ENCODE measurements at places on chromosomes 2 and 18. TPM values are rescaled to one million over a fixed set of nuclear protein-coding genes. Genes with fewer than 3 reads are reported as not detected.

- no peaks in the 10 kb centered on the region for H3K36me3 ChIP-seq
- no peak for DNase-seq
- H3K27ac ChIP-seq: no peak overlapping the region
- H3K4me1 ChIP-seq: no peaks in the 10 kb centered on the region
Measured at GRCh38 chr2:226325526-226325925, 474.1 kb downstream of the IRS1 start.

DNA sequence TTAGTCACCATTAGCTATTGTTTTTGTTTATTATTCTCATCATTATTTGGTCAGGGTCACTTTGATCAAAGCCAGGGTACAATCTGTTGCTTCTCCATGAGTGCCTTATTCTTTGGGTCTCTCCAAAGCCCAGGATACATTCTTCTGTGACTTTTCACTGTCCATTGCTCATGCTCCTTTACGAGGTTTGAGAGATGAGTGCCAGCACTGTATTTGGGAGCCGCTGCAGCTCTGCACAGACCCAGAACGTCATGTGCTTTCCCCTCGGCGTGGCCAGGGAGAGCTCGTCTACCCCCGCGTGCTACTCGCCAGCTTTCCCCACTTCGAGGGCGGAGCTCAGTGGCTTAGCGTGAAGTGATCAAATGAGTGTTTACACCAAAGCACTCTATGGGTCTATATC is 123.7 kb downstream of the COL6A3 start:
- H3K4me1 ChIP-seq: peaks cover 25% of the 10 kb centered on the region
- no peaks in the 10 kb centered on the region for H3K27me3 ChIP-seq
- no peak overlapping the region for H3K4me3 ChIP-seq
- no peaks in the 10 kb centered on the region for H3K36me3 ChIP-seq
- H3K27ac ChIP-seq: peak overlapping the region; percentile 96

DNA sequence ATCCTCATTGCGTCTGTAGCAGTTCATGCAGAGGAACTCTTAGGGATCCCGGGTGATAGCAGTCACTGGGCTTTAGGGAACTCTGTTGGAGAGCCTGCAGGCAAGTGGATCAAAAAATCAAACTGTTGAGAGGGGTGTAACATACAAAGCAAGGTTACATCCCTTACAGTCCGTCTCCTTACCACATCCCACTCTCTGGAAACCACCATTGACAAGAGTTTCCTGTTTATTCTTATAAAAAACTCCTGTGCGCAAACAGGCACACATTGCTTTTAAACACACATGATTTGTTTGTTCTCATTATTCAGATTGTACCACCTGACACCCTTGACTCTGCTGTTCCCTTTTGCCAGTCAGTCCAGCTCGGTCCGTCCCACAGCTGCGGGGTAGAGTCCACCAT is 137.7 kb downstream of the LTBP1 start:
- DNase-seq: no peak
- no peaks in the 10 kb centered on the region for H3K27me3 ChIP-seq
- no peak overlapping the region for H3K27ac ChIP-seq
- H3K36me3 ChIP-seq: no peaks in the 10 kb centered on the region

GRCh38 chr2:7205151-7205830 is 288.1 kb downstream of the RNF144A start:
- no peaks in the 10 kb centered on the region for H3K36me3 ChIP-seq
- H3K27ac ChIP-seq: no peak overlapping the region
- no peak for DNase-seq
- H3K4me1 ChIP-seq: peaks cover 4% of the 10 kb centered on the region
- no peak overlapping the region for H3K4me3 ChIP-seq

DNA sequence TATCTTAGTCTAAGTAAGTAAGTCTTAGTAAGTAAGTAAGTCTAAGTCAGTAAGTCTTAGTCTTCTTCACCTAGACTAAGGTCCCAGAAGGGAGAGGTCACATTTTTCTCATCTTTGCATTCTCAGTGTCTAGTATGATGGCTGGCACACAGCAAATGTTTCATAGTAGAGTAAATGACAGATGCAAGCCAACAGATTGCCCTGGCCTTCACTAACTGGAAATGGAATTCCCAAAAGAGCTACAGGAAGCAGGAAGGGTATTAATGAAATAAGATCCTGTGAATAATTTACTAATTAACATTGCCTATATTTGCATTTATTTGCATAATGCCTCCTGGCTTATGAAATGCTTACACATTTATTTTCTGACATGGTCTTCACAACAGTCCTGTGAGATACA is 221.6 kb downstream of the RAD51AP2 start:
- no peak for DNase-seq
- no peak overlapping the region for H3K4me3 ChIP-seq
- no peak overlapping the region for H3K27ac ChIP-seq
- H3K36me3 ChIP-seq: no peaks in the 10 kb centered on the region

GRCh38 chr2:172249986-172250385 is 147.3 kb upstream of the DLX2 start:
- H3K27ac ChIP-seq: peak overlapping the region; percentile 77
- peak; percentile 93 for DNase-seq
- no peak overlapping the region for H3K4me3 ChIP-seq

- no peaks in the 10 kb centered on the region for H3K27me3 ChIP-seq
- no peaks in the 10 kb centered on the region for H3K36me3 ChIP-seq
- no peak overlapping the region for H3K27ac ChIP-seq
- H3K4me1 ChIP-seq: no peaks in the 10 kb centered on the region
Measured at GRCh38 chr18:79869591-79870300, 72.0 kb downstream of the KCNG2 start.

DNA sequence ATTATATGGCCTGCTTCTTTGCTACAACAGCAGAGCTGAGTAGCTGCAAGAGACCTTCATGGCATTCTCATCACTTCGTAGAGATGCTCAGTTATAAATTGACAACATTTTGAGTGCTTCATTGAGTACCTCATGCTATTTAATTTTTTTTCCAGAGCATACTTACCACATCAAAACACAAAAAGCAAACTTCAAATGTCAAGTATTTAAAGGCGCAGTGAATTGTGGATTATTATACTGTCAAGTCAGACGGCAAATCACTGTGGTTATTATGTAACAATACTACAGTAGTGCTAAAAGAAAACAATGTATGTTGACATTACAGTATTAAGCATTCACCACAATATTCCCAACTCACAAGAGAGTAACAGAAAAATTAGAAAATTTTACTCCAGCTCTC is 12.5 kb downstream of the ZC3H8 start:
- no peaks in the 10 kb centered on the region for H3K4me1 ChIP-seq
- H3K27me3 ChIP-seq: no peaks in the 10 kb centered on the region
- H3K27ac ChIP-seq: no peak overlapping the region
- H3K4me3 ChIP-seq: no peak overlapping the region
- DNase-seq: no peak

GRCh38 chr2:161052214-161052613 is 108.0 kb upstream of the TANK start:
- no peak for DNase-seq
- no peak overlapping the region for H3K4me3 ChIP-seq
- no peak overlapping the region for H3K27ac ChIP-seq
- no peaks in the 10 kb centered on the region for H3K27me3 ChIP-seq

DNA sequence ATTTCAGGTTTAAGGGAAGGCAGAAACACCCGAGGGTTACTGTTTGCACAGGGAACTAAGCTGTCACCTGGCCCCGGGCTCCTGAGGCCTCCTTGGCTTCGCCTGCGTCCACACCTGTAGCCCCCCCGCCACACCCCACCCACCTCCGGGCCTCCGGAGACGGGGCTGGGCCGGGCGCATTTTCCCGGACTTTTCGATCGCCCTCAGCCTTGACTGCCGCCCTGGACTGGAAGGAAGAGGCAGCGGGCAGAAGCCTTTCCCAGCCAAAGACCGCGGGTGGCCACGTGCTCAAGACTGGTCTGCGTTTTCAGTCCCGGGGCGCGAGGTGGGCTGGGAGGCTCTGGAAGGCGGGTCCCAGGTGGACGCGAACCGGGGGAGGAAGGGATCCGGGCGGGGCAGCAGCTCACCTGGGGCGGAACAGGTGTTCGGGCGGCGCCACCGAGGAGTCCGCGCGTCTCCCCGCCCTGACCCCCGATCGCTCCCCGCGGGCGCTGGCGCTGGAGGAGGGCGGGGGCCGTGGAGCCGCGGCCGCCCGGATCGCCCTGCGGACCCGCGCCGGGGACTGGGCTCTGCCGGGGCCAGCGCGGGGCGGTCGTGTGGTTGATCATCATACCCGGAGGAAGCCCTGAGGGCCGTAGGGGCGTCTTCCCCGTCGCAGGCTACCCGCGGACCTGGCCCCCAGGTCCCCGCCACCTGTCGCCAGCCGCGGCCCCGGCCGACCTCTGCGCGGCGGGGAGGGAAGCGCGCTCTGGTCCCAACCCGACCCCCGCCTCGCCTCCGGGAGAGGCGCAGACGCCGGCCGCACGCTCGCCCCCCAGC is 3.2 kb downstream of the ID2 start:
- no peaks in the 10 kb centered on the region for H3K27me3 ChIP-seq
- peak; percentile 36 for DNase-seq
- peaks cover 17% of the 10 kb centered on the region for H3K4me1 ChIP-seq
- peak overlapping the region; percentile 21 for H3K27ac ChIP-seq

GRCh38 chr2:46246790-46247189 is 50.4 kb upstream of the EPAS1 start:
- no peak overlapping the region for H3K4me3 ChIP-seq
- H3K4me1 ChIP-seq: no peaks in the 10 kb centered on the region
- H3K27ac ChIP-seq: no peak overlapping the region
- no peaks in the 10 kb centered on the region for H3K27me3 ChIP-seq

DNA sequence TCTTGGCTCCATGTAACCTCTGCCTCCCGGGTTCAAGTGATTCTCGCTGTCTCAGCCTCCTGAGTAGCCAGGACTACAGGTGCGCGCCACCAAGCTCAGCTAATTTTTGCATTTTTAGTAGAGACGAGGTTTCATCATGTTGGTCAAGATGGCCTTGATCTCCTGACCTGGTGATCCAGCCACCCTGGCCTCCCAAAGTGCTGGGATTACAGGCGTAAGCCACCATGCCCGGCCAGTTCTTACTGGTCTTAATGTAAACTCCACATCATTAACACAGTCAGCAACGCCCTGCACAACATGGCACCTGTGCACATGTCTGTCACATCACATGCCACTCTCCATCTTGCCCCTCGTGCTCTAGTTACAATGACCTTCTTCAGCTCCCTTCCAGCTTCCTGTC is 5.8 kb upstream of the KIF3C start:
- no peaks in the 10 kb centered on the region for H3K36me3 ChIP-seq
- no peak for DNase-seq
- peaks cover 2% of the 10 kb centered on the region for H3K27me3 ChIP-seq
- H3K27ac ChIP-seq: no peak overlapping the region
- H3K4me3 ChIP-seq: no peak overlapping the region
- no peaks in the 10 kb centered on the region for H3K4me1 ChIP-seq

DNA sequence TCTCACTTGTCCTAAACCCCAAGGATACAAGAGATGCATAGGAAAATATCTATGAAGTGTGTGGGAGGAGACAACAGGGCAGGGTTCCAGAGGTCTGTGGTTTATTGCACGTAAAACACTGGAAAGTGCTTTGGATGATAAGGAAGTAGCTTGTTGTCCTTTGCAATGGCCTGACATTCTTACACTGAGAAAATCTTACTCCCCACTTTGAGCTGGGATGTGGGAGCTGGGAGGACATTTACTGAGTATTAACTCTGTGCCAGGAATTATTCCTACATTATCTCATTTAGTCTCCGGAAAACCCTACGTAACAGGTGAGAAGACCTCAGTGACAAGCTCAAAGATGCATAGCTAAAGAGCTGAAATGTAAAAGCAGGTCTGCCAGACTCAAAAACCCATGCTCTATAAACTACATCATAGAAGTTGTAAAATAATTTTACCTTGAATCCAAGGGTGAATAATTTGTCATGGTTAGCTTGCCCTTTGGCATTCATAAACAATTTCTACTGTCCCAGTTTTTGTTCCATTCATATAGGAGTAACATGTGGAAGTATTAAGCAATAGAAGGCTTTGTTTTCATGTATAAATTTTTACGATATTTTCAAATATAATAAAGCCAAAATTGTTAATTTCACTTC is 9.2 kb upstream of the GALNT3 start:
- no peaks in the 10 kb centered on the region for H3K36me3 ChIP-seq
- no peak overlapping the region for H3K4me3 ChIP-seq

DNA sequence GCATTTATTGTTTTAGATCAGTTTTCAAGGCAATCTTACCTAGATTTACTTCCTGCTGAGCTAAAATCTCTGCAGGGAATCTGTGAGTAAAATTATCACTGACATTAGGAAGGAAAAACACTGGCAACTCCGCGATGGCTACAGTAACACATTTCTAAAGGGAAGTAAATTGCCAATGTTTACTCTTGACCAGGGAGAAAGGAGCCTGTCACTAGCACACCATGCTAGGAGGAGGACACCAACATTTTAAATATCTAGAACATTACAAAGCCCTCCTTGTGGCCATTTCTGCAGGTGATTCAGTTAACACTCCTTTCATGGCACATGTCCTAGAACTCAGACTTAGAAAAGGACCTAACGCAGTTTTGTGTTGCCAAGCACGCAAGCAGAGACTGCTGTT is 58.4 kb downstream of the TCF4 start:
- no peaks in the 10 kb centered on the region for H3K27me3 ChIP-seq
- no peak overlapping the region for H3K27ac ChIP-seq
- H3K4me1 ChIP-seq: no peaks in the 10 kb centered on the region
- H3K4me3 ChIP-seq: no peak overlapping the region
- DNase-seq: no peak

DNA sequence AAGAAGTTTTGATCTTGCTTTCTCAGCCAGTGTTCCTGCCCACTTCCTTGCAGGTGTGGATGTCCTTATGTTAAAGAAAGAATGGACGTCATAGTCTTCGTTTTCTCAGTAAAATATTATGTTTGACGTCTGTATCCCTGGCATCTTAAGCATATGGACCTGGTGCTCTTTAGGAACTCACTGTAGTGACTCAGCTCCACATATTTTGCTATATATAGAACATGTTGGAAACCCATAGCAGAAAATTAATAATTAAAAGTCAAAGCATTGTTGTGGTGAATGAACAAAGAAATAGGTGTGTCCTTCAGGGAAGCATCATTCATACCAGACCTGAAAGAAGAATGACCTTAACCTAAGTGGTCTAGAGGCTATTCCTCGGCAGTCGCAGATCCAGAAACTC is 196.1 kb downstream of the MCFD2 start:
- peak overlapping the region; percentile 51 for H3K27ac ChIP-seq
- no peaks in the 10 kb centered on the region for H3K27me3 ChIP-seq
- H3K4me1 ChIP-seq: peaks cover 41% of the 10 kb centered on the region

- H3K27ac ChIP-seq: peak overlapping the region; percentile 62
- H3K27me3 ChIP-seq: no peaks in the 10 kb centered on the region
- DNase-seq: peak; percentile 53
- H3K4me3 ChIP-seq: no peak overlapping the region
- H3K36me3 ChIP-seq: no peaks in the 10 kb centered on the region
Measured at GRCh38 chr2:58032764-58033080, 13.9 kb upstream of the VRK2 start.

LOXHD1 gene
- total RNA-seq: not detected

B3GNT7 gene
- 1.7 TPM for total RNA-seq

DHX57 gene
- total RNA-seq: 22.5 TPM

DUSP2 gene
- total RNA-seq: 0.95 TPM

KCNE4 gene
- 0.34 TPM for total RNA-seq

ITGA4 gene
- 23.5 TPM for total RNA-seq

TMEM178A gene
- 28.7 TPM for total RNA-seq

All from astrocyte (in vitro differentiated cells and primary cell).